ENCODE measurements at places on chromosomes 6 and 20.
A peak's percentile ranks its signal among the peaks of the same experiment; 100 is the strongest.

DNA sequence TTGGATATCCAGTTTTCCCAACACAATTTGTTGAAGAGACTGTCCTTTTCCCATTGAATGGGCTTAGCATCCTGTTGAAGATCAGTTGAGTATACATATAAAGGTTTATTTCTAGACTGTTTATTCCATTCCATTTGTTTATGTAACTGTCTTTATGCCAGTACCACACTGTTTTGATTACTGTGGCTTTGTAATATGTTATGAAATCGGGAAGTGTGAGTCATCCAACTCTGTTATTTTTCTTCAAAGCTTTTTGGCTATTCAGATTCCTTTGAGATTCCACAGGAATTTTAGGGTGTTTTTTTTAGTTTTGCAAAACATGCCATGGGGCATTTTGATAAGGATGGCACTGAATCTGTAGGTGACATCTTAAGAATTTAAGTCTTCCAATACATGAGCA is 188.3 kb downstream of the BMP7 start:
- DNase-seq = peak; percentile 83

DNA sequence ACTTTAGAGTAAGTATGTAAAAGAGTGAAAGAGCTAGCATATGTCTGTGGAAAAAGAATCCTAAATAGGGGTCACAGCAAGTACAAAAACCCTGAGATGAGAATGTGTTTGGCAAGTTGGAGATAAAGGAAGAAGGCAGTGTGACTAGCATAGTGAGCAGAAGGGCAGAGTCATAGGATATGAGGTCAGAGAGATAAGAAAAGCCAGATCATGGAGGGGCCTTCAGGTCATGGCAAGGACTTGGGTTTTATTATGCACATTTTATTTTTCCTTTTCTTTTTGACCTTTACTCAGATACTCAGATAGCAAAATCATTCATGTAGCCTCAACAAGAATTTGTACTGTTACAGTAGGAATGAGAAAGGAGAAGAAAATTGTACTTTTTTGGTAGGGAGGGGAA is 138.0 kb downstream of the GJA1 start:
- no peak for DNase-seq

- DNase-seq = no peak
These were observed 14.9 kb downstream of the ZBTB2 start for GRCh38 chr6:151376440-151376839.

- no peak for DNase-seq
These were observed 67.1 kb upstream of the KCNQ5 start for GRCh38 chr6:72554761-72555221.

- DNase-seq = no peak
These were observed 790 bp downstream of the TOX2 start for GRCh38 chr20:43915211-43916072.

DNA sequence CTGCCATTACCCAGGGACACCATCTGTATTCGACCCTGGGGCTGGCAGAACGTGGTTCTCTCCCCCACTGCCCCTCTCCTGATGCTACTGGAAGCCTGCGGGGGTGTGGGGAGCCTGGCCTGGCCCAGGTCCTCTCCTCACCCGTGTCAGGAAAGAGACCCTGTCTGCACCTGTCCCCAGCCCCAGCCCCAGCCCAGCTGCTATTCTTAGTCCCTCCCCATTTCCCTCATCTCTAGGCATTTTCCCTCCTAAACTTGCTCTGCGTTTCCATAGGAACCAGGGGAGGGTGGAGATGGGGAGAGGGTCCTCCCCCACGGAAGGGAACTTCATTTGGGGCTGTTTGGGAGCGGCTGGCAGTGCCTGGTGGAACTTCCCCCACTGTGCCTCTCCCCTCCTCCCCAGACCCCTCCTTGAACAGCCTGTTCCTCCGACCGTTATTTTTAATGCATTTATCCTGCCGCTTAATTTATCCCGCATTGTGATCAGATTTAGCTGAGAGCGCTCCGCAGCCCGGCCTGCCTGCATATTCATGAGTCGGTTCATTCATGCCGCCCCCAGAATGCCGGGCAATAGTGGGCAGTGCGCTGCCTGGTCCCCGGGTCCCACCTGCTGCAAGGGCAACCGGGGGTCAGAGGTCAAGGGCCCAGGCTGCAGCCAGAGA is 31.8 kb upstream of the DLGAP4 start:
- no peak for DNase-seq

All from H4 (cell line).